MG63 (cell line): ENCODE measurements at places on chromosomes 6 and 20. TPM values are rescaled to one million over a fixed set of nuclear protein-coding genes. Genes with fewer than 3 reads are reported as not detected.
A peak's percentile ranks its signal among the peaks of the same experiment; 100 is the strongest.

DNA sequence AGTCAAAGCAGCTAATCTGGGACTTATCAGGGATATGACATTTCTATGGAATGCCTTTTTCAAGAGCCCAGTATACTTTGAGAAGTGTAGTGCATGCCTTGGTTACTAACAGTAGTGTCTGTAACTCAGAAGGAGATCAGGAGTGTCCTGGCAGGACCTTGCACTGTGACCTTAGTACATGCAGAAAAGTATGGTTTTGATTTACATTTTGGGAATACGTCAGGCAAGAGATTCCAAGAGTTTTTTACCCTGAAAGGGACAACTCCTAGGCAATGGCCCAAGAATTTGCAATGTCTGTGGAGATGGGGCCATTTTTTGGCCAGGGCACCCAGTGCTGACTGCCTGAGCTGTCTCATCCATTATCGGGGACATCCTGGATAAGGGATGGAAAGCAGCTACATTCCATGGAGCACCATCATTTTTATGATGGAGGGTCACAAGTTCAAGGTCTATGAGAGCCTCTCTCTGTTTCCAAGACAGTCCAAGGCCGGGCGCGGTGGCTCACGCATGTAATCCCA lies 80.2 kb downstream of the FAM50B start:
- DNase-seq = no peak

GRCh38 chr6:62344850-62345249 lies 58.8 kb upstream of the KHDRBS2 start:
- no peak for DNase-seq

DNA sequence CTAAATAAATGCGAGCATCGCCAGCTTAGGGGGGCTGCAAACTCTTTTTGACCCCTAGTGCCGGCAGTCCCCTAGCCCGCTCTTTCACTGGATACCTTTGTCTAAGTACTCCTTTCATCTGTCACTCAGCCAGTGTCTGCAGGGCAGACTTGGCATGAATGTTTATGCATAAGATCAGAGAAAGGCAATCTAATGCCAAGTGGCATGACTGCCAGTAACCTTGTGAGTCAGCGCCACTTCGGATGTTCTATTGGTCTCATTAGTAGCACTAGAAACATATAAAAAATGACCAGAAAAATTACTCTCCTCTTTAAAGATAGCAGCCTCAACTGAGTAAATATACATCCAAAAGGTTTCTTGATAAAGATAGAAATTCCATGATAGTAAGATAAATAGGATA lies 192.2 kb downstream of the TBC1D32 start:
- DNase-seq = peak; percentile 73

- DNase-seq = no peak
Observed at GRCh38 chr20:15642676-15643075, 930.6 kb downstream of the KIF16B start.

GRCh38 chr20:44630297-44630696 lies 21.2 kb downstream of the ADA start:
- no peak for DNase-seq

- DNase-seq = no peak
Observed at GRCh38 chr6:163427498-163428254, 13.2 kb downstream of the QKI start.

- DNase-seq = no peak
Observed at GRCh38 chr20:51122931-51123658, 100.2 kb upstream of the KCNG1 start.

- DNase-seq = no peak
Observed at GRCh38 chr20:47380481-47380880, 24.0 kb upstream of the ZMYND8 start.

GRCh38 chr6:152648105-152648504 lies 10.9 kb upstream of the SYNE1 start:
- DNase-seq = no peak

- DNase-seq = no peak
Observed at GRCh38 chr6:105850261-105851112, 235.6 kb upstream of the PRDM1 start.

DNA sequence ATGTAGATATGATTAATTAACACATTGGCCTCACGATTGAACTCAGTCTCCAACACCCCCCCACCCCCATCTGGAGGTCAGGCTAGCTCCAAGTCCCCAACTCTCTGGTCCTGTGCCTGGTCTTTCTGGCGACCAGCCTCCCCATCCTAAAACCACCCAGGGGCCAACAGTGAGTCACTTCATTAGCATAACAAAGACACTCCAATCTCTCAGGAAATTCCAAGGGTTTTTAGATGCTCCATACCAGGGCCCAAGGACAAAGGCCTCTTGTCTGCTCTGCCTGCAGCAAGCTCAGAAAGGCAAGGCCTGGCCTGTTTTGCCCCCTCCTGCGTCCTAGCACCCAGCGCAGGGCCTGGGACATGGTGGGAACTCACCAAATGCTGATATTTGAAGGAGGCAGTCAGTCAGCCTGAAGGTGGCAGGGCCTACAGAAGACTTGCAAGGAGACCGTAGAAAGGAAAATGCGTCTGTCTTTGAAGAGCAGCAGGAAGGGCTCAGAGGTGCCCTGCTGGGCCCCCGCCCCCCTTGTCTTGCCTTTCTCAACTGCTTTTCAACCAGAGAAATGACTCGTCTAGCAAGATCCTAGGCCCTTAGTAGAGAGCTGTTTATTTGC lies 184.7 kb downstream of the CDH4 start:
- DNase-seq = no peak

DNA sequence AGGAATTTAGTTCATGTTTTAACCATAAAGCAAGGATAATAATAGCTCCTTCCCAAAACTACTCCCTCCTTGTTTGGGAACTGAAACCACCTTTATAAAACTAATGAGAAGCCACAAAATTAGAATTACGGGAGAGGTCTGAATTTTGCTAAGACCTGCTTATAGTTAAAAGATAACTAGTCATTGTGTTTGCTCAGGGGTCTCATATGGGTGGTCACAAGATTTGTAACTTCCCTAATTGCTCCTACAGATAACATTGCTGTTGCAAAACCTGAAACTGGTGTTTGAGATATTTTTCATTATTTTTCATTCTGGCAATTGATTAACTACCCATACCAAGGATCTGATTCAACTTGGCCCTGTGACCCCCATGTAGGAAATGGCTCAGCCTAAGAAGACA lies 154.5 kb upstream of the PLCB4 start:
- DNase-seq = no peak

DNA sequence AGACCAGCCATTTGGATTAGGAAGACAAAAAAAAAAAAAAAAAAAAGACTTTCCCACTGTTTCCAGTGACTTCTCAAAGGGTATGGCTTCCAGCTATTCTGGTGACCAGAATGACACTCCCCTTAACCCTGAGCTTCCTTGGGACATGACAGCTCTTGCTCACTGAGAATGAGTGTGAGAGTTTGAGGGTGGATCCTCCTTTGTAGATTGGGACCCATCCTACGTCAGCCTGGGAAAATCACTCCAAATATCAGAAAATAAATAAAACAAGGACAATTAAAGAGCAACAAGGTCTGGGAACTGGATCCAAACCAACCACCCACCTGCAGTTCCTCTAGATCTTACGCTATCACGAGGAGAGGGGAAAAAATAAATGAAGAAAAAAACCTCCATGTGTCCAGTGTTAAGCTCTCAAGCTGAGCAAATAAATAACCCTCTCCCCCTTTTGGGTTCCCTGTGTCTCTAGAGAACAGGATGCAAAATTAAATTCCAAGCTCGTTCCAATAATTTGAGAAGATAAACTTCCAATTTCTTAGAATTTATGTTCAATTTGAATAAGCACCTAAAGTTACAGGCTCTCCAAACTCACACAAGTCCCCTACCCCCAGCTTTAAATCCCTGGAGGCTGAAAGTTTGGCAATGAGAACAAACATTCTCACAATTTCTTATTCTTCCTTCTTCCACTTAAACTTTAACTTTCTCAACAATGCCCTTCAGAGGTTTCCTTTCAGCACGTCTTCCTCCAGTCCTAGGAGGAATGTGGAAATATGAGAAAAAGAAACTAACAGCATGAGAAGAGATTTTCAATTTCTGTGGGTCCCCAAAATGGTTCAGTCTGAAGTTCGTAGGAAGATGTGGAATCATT lies 170.2 kb downstream of the MTFR2 start:
- DNase-seq = no peak

DNA sequence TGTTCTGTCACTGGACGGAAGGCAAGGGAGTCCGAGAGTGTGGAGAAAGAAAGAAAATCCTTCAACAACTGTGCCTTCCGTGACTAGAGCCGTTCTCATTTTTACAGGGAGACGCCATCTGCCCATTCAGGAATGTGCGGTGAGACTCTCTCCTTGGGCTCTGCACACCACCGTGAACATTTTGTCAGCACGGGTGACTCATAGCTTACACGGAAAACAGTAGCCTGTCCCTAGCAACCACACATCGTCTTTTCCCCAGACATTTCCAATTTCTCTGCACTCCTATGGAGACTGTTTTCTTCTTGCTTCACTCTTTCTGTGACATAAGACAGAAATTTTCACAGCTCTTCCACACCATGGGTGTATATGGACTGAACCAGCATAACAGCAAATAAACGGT lies 55.1 kb downstream of the TBXT start:
- peak; percentile 83 for DNase-seq

- no peak for DNase-seq
Observed at GRCh38 chr6:20633566-20634340, 99.5 kb downstream of the CDKAL1 start.

DNA sequence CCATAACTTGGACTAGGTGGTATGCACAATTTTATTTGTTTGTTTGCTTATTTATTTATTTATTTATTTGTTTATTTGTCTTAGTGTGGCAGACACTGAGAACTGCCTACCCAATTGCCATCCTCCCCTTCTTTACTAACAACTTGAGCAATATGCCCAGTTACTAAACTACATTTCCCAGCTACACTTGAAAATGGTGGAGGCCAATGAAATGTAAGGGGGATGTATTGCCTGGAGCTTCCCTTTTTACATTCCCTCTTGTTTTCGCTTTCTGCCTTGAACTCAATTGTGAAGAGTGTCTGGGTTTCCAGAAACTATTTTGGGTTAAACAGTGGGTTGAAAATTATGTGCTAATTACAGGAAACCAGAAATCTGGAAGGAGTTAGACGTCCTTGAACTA lies 152.7 kb upstream of the FKBP1C start:
- DNase-seq = no peak

GRCh38 chr20:62511915-62512610 lies 36.3 kb upstream of the GATA5 start:
- DNase-seq = no peak

DNA sequence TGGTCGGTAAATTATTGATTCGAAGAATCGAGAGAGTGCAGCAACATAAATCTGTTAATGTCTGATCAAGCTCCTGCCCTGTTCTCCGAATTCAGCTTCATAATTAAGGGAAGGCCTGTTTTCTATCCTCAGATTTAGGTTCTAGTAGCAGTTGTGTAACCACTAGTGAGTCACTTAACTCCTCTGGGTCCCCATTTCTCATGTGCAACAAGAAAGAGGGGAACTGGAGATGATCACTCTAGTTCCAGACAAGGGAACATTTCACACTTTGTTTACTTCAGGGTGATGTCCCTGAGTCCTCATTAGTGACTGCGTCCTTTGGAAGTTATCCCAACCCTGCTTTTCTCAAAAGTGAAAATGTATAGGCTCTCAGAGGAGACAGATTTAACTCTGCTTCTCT lies 68.1 kb upstream of the RNF146 start:
- DNase-seq = no peak

DNA sequence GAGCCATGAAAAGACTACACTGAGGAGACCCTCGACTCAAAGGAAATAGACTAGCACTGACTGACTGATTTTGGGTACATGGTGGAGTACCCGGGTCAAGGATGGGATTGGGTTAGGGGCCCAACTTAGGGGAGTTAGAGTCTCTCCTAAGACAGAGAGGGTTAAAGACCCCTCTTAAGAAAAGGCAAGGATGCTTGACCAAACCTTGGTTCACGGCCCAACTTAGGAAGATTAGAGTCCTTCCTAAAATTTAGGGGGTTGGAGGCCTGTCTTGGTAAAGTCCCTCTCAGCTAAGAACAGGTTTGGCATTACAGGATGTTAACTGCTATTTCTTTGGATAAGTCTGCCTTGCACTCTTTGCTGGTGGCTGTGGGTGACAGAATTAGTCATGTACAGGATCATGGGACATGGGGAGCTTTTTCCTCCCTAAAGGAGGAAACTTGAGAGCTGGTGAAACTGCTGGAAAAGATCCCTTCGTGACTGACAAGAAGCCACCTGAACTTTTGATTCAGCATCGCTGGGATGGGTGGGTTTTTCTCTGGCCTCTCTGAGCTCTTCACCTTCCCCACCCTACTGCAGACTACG lies 12.3 kb upstream of the SLC22A16 start:
- DNase-seq = no peak

DNA sequence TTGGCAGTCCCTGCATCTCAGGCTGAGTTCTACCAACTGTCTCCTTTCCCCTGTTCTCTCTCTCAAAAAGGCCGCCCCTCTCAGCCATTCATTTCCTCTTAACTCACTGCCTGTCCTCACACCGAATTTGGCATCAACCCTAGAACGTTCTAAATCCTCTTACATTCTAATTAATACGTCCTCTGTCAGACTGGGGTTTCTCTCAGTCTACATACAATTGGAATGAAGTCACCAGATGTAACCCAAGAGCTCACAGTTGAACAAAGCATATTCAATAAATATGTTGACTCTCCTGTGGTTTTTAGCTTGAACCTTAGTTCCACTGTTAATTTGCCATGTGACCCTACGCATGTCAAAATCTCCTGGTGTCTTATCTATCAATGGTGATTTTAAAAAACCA lies 269.6 kb downstream of the CLIC5 start:
- DNase-seq = no peak

- DNase-seq = no peak
Observed at GRCh38 chr20:63230800-63231268, 4.9 kb upstream of the BIRC7 start.

- no peak for DNase-seq
Observed at GRCh38 chr6:41302638-41303037, 16.2 kb upstream of the TREM1 start.

GRCh38 chr20:787825-788224 lies 19.5 kb upstream of the SLC52A3 start:
- no peak for DNase-seq

GTSF1L gene
- total RNA-seq = not detected in 2 replicates

EMILIN3 gene
- 0.76 TPM in 1 of 2 replicates, not detected in the other for total RNA-seq

EYS gene
- total RNA-seq = not detected in 2 replicates

PSMB8 gene
- total RNA-seq = 164 and 166 TPM in 2 replicates

ARFGEF3 gene
- total RNA-seq = 3.7 and 5.1 TPM in 2 replicates

EGFL8 gene
- 1.0 and 2.8 TPM in 2 replicates for total RNA-seq

MUCL3 gene
- total RNA-seq = not detected in 2 replicates

HLA-DQA2 gene
- not detected in 2 replicates for total RNA-seq

TFAP2D gene
- total RNA-seq = not detected in 2 replicates
